Activated naive CD8-positive, alpha-beta T cell treated with anti-CD3 and anti-CD28 coated beads for 36 hours (primary cell): ENCODE measurements at places on chromosomes 13 and 19.

DNA sequence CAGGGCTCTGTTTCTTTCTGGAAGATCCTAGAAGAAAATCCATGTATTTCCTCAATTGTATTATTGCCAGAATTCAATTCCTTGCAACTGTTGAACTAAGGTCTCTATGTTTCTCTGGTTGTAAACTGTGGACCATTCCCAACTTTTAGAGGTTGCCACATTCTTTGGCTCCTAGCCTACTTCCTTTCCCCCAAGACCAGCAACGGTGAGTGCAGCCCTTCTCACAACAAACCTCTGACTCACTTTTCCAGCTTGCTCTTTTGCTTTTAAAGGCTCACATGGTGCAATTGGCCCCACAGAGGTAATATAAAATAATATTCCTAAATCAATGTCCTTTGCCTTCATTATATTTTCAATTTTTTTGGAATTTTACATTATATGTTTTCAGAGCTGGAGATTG is 371.3 kb downstream of the SLITRK5 start:
- DNase-seq: no peak

DNA sequence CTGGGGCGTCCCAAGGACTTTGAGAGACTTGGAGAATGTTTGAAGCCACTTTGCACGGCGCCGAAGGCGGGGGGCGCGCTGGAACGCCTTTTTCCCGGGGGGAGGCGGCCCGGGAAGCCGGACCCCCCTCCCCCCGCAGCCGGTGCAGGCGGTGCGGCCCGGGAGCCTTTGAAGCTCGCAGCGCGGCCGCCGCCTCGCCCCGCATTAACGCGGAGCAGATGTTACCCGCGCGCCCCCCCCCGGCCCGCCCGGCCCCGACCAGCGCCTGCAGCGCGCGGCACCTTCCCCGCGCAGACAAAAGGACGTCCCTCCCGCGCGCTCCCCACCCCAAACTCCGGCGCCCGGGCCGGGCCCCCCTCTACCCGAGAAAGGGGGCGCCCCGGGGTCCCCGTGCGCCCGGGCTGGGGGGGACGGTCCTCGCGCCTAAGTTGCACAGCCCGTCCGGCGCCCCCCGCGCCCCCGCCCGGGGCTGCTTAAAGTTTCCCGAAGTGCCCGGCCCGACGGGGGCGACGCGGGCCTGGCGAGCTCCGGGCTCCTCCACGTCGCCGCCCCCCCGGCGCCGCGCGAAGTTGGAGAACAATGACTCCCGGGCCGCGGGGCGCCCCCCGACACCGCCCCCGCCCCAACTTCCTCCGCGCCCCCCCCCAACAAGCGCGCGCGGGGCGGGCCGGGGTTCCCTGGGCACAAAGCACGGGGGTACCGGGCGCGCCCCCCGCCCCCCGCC is 685 bp downstream of the TCF3 start:
- DNase-seq: peak; percentile 59

- no peak for DNase-seq
Observed at GRCh38 chr19:49872245-49873128, 4.7 kb downstream of the AKT1S1 start.

- DNase-seq: no peak
Observed at GRCh38 chr13:58953638-58954037, 1210.1 kb downstream of the DIAPH3 start.

DNA sequence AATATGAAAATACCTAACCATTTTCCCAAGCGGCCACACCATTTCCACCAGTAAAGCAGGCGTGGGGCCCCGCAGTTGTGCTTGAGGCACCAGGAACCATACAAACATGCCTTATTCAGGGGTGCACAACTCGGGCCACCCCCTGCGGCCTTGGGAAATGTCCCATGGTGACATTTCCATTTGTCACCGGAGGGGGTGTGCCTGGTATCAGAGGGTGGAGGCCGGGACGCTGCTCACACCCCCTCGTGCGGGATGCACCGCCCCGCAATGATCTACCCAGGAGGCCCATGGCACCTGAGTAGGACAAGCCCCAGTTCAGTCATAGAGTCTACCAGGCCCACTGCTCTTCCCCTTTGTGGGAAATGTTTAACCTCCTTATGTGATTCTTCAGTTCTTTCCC is 218.8 kb downstream of the TEX29 start:
- DNase-seq: no peak

DNA sequence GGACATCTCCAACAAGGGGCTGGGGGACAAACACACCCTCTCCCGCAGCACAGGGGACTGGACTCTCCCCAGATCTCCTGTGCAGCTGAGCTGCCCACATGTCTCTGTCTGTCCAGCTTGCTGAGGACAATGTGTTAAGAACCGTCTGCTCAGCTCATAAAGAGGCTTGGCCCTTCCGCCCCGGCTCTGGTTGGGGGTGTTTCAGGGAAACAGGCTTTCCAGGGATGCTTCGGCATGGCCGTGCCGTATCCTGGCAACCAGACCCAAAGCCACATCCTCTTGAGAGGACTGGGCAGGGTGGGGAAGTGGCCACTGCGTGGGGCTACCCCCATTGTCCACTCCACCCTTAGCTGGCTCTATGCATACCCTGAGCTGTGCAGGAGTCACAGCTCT is 41.1 kb upstream of the CHST8 start:
- no peak for DNase-seq

DNA sequence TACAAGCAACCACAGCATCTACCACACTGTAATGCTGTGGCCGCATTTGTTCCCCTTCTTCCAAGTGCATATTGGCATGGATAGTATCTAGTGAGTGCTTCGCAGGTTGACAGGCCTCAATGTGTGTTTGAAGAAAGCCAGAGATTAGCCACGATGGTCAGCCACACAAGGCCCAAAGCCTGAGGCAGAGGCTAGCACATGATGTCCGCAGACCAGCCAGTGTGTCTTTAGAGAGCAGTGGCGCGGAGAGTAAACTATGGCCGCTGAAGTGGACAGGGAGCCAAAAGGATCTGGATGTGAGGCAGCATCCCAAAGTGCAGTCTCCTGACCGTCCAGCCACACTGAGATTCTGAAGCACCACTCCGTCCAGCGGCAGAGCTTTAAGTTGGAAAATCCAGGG is 36.0 kb downstream of the BRD4 start:
- DNase-seq: no peak

GRCh38 chr13:50152224-50152623 is 137.0 kb downstream of the KCNRG start:
- DNase-seq: no peak

GRCh38 chr19:51808333-51808986 is 13.5 kb downstream of the FPR3 start:
- no peak for DNase-seq

- DNase-seq: no peak
Observed at GRCh38 chr13:68810660-68811059, 1297.0 kb upstream of the ATXN8OS start.

DNA sequence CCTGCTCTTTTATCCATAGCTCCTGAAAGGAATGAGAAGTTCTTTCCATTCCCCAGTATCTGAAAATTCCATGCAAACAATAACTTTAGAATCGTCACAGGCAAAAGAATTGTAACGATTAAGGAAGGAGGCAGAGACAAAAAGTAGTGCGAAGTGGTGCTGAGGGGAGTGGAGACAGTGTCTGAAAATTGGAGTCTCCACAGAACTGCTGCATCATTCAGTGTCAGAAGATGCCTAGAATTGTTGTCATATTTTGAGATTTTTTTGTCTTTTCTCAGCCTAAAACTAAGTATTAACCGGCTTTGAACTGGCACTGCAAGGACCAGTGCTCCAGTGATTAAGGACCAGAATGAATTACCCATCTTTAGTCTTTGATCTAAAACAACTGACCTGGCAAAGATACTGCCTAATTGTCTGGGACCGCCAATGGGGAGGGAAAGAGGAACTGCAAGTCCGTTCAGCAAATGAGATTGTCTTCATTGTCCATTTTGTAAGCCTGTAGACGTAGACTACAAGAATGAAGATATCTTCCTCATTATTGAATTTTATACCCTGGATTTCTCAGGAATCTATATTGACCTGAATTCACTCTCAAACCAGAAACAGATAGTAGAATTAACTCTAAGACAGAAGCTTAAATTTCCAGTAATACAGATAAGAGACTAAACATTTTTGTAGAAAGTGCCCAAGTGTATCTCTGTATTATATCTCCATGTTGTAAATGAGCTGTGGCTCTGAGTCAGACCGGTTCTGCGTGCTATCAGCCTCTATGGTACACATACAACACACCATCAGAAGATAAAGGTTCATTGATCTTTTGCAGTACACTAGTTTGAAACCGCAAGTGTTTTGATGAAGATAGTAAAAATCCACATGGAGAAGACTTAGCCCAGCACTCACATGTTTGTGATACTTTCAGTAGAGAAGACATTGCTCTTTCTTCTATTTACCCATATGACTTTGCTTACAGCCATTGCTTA is 293.2 kb downstream of the EFNB2 start:
- no peak for DNase-seq

GRCh38 chr19:16249826-16250404 is 52.2 kb downstream of the AP1M1 start:
- DNase-seq: no peak

GRCh38 chr19:51108805-51109146 is 567 bp upstream of the CTU1 start:
- DNase-seq: no peak

GRCh38 chr19:42301646-42302203 is at the start of gene PRR19:
Gene PRR19, plus strand, starts transcription at chr19:42302132. Its CDS starts 7,453 bp downstream, at chr19:42309585.
- DNase-seq: no peak

GRCh38 chr13:84038001-84038400 is 155.7 kb upstream of the SLITRK1 start:
- no peak for DNase-seq

GRCh38 chr19:31223740-31224534 is 125.3 kb downstream of the TSHZ3 start:
- no peak for DNase-seq

- no peak for DNase-seq
Observed at GRCh38 chr19:870314-870713, 10.8 kb downstream of the CFD start.

DNA sequence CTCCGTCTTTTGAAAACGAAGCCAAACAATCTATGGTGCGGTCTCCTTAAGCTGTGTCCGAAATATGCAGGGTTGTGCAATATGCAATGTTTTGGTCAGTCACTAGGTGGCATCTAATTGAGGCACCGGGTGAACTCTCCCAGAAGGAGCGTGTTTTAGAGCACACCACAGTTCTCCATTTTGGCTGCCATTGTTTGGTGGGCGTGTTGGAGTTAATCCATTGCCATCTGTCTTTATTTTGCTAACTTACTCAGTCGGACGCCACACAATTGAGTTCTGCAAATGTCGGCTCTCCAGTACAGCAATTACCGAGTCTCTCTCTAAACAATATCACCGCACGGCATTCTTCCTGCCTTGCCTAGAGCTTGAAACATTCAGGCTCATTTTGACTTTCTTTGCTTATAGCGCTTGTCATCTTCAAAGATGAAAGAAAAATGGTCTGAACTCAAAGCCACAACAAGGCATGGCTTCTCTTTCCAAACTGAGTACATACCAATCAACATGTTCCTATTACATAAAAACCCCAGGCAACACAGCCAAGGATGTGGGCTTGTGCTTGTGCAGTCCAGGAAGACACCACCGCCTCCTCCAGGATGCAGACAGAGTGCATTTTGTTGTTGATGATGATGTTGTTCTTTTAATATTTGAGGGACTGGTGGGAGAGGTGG is 182.0 kb upstream of the SERP2 start:
- peak; percentile 28 for DNase-seq

DNA sequence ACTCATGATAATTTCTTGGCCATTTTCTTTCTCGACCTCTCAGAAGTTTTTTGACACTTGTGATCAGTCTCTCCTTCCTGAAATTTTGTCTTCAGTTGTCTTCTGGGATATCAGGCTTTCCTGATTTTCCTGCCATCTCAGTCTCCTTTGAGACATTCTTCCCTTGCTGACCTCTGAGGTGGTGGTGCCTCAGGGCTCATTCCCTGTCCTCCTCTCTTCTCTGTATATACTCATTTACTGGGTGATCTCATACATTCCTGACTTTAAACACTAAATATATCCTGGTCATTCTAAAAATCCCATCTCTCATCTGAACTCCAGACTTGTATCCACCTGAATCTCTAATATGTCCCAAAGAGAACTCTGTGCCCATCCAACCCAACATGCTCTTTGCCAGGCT is 31.3 kb upstream of the STARD13 start:
- DNase-seq: no peak

DNA sequence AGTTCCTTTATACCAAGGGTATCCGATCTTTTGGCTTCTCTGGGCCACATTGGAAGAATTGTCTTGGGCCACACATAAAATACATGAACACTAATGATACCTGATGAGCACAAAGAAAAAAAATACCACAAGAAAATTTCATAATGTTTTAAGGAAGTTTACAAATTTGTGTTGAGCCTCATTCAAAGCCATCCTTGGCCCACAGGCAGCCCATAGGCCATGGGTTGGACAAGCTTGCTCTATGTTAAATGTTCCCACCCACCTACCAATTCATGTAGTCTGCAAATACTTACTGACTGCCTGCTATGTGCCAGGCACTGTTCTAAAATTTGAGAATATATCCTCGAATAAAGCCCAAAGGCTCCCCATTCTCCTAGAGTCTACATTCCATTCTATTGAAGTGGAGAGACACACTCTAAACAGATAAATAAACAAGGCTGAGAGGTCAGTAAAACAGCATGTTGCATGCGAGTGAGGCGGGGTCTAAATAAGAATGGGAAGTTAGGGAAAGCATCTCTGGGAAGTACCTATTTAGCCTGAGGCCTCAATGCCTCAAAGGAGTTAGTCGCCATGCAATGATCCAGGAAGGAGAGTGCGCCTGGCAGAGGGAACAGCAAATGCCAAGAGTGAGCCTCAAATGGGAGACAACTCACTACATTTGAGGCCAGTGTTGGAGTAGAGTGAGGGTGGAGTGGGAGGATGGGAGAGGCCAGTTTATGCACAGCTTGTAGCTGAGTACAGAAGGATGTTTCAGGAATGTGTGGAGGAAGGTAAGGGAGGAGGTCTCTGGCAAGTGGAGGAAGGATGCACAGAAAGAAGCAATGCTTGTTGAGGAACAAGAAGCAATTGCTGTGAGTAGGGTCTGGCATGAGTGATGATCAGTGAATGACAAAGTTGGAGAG is 52.5 kb upstream of the CLDN10 start:
- DNase-seq: no peak

- DNase-seq: no peak
Observed at GRCh38 chr19:40690050-40690692, at the start of gene NUMBL. Gene NUMBL, minus strand, starts transcription at chr19:40690651. Its CDS starts 168 bp downstream, at chr19:40690483.

- no peak for DNase-seq
Observed at GRCh38 chr13:57253551-57253950, 86.6 kb downstream of the PRR20E start.
